ENCODE measurements at places on chromosomes 1 and 21.

DNA sequence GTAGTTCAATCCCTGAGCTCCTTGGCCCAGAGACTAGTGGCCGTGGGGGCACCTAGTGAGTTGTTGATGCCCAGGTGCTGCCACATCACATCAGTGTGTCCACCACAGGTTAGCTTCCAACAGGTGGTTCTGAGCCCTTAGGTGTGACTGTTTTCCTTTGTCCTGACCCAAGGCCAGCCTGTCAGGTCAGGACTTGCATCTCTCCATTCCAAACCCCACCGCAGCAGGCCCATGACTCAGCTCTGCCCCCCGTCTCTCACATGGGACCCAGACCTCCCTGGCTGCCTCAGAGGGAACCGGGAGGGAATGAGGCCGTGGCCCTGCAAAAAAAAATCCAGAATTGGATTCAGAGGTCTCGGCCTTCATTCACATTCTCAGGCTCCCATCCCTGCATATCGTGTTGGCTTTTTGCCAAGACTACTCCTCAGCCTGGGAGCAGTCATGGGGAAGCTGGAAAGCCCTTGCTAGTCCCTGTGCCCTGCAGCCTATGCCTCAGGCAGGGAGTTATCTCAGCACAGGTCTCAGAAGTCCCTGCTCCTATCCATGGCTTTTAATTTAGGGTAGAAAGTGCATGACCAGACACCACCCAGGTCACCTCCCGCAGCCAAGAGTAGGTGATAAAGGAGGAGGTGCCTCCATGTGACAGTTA is 7.2 kb downstream of the INAVA start:
- no peak for DNase-seq

- DNase-seq: peak; percentile 16
Observed at GRCh38 chr1:14924455-14925331, 228.9 kb upstream of the TMEM51 start.

- DNase-seq: no peak
Observed at GRCh38 chr1:15935056-15935950, 40.6 kb downstream of the ZBTB17 start.

DNA sequence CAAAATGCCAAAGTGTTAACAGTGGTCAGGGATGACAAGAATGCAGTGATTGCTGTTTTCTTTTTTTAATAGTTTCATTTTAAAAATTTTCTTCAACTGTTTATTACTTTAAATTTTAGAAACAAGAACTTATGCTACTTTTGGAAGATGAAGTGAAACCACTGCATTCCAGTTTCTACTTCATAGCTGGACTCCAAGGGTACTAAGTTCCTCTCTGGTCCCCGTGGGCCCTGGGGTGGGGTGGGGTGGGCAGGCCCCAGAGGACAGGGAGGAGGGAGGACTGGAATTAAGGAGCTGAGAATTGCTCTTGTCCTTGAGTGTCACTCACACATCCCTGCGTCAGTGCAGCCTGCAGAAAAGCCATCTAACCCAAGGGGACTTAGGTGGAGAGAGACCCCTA is 97.3 kb downstream of the RAVER2 start:
- DNase-seq: no peak

- DNase-seq: no peak
Observed at GRCh38 chr21:25298512-25299491, 308.5 kb downstream of the MRPL39 start.

DNA sequence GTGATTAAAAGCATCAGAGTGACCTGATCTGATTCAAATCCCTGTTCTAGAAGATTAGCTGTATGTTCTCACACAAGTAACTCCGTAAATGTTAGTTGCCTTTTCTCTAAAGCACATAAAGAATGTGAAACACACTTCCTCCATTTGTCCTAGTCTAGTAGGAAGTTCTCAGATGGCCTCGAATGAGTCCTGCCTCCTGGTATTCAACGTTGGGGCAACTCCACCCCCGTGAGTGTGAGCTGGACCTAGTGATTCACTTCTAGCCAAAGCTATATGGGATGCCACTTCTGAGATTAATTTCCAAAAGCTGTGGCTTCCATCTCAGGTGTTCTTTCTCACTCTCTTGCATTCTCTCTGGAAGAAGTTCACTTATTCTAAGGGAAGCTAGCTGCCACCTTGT is 267.6 kb downstream of the GPATCH2 start:
- DNase-seq: no peak

- no peak for DNase-seq
Observed at GRCh38 chr21:44897326-44898010, 23.2 kb downstream of the ITGB2 start.

GRCh38 chr1:115336741-115337140 is 1.3 kb downstream of the NGF start:
- DNase-seq: no peak

GRCh38 chr1:22626237-22627157 is 9.9 kb upstream of the C1QA start:
- no peak for DNase-seq

DNA sequence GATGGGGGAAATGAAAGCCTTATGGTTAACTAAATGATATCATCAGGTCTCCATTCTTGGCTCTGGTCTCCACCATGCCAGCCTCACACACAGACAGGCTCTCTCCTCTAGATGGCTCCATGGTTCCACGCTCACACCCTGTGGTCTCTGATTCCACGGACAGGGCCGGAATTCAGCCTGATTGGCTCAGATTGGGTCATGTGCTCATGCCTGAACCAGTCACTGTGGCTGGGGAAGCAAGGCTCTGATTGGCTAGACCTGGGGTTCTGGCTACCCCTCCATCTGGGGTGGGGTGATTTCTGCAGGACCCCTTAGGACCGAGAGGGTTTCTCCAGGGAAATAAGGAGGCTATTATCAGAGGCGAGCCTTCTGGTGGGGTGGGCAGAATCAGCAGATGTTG is 277.0 kb downstream of the PTPRU start:
- peak; percentile 36 for DNase-seq
